ENCODE measurements at places on chromosomes 6 and 20.

DNA sequence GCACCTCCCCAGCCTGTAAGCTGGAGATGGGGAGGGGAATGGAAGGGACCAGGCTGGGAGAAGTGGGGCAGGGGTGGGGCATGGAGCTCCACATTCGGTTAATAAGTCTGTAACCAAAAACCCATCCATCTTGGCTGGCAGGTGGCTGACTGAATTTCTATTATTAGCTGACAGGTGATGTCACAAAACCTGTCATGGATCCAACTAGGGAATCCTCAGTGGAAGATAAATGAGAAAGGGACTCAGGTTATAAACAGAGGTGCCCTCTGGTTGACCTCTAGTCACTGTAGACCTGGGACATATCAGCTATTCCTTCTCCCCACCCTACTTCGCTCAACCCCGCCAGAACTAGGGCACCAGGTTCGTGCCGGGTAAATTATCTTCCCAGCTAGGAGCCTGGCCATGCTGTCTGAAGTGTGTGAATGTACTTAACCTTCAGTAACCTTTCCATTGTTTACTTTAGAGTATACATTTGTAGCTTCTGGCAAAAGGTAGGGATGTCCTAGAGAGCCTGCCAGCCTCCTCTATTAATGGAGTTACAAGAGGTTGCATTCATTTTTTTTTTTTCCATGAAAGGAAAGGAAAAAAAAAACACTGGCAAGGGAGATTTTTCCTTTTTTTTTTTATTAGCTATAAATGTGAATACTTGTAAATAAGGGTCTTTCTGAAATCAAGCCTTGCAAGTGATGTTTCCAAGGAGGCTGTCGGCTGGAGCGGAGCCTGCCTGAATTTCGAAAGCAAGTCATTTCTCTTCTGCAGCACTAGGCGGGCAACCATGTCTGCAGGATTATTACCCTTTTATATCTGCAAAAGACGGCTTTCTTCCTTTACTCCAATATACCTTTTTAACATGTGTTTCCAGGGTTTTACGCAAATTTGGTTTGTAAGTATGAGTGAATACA lies 135.9 kb downstream of the TMEM242 start:
- DNase-seq = peak; percentile 98

DNA sequence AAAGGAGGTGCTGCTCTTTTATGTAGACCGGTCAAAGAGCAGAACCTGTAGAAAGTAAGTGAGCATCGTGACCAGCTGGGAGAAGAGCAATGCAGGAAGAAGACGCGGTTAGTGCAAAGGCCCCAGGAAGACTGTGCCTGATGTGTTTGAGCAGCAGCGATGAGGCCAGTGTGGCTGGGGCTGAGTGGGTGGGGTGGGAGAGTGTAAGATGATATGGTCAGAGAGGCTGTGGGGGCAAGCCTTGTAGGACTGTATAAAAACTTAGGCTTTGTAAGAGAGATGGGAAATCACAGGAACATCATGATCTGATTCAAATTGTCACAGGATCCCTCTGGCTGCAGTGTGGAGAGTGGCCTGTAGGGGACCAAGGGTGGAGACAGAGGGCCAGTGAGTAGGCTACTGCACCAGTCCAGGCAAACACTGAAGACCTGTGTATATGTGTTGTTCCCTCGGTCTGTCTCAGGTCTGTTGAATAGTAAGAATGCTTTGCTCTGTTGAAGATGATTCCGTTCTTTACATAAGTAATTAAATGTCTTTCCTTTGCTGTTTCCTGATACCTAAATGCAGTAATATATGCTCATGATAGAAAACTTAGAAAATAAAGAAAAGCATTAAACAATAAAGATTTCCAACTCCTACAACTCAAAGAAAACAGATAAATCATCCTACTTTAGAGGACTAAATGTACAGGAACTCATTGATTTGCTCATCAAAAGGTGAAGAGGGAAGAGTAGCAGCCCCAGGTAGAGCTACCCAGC lies 23.6 kb upstream of the WFDC2 start:
- peak; percentile 61 for DNase-seq

- DNase-seq = no peak
Observed at GRCh38 chr6:128487746-128488145, 32.7 kb downstream of the PTPRK start.

GRCh38 chr6:101830501-101831031 lies 437.1 kb downstream of the GRIK2 start:
- no peak for DNase-seq

- peak; percentile 85 for DNase-seq
Observed at GRCh38 chr6:149934249-149935156, 7.3 kb upstream of the ULBP2 start.

- peak; percentile 43 for DNase-seq
Observed at GRCh38 chr6:169930799-169931198, 179.4 kb downstream of the ERMARD start.

- no peak for DNase-seq
Observed at GRCh38 chr20:51306081-51306480, 236.4 kb downstream of the NFATC2 start.

GRCh38 chr6:108622641-108623298 lies 62.1 kb downstream of the FOXO3 start:
- DNase-seq = no peak

GRCh38 chr20:14902432-14903089 lies 565.1 kb upstream of the FLRT3 start:
- no peak for DNase-seq

DNA sequence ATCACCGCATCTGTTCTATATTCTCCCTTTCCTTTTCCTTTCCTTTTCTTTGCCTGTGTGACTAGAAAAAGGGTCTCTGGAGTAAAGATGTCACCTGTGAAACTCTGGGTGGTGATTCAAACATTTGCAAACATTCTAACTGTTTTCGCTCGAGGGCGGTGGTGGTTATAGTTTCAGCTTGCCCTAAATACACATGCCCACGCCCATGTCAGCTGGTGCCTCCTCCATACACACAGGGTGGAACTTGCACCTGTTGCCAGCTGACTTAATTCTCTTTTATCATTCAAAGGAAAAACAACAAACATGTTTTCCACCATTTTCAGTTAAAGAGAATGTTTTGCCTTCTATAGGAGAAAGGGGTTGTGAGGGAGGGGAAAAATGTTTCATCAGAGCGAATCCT lies 381.9 kb upstream of the ARID1B start:
- peak; percentile 91 for DNase-seq

GRCh38 chr6:138349891-138350290 lies 27.8 kb upstream of the SMIM28 start:
- no peak for DNase-seq

DNA sequence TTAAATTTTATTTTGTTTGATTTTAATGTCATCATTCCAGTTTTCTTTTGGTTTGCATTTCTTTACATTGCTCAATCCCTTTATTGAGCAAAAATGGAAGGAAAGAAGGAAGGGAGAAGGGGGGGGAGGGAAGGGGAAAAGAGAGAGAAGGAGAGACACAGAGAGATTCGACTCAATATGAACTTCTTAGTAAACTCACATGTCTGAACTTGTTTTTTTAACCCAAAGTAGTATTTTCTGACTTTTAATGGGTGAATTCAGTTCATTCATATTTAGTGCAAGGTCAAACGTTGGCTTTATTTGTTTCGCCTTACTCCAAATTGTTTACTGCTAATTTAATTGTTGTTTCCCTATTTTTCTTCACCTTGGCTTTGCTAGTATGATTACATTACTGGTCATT lies 278.6 kb downstream of the COL12A1 start:
- DNase-seq = no peak

DNA sequence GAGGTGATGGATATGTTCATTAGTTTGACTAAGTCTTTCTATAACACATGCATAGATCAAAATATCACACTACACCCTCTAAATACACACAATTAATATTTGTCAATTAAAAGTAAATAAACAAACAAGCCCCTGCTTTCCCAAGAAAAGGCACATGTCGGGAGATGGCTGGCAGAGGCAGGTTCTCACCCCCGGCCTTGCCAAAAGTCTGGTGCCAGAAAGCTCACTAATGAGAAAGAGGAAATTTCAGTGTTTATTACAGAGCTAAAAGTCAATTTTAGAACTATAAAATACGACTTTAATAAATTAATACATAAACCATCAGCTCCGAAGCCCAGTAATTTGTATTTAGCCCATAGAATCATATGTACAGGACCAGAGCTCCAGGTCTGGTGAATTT lies 404.7 kb downstream of the PTPRT start:
- DNase-seq = no peak

- DNase-seq = peak; percentile 69
Observed at GRCh38 chr6:112833581-112834131, 486.5 kb downstream of the RFPL4B start.

GRCh38 chr20:44703956-44704488 lies 11.1 kb upstream of the CCN5 start:
- DNase-seq = no peak

- no peak for DNase-seq
Observed at GRCh38 chr6:122749451-122750050, 30.0 kb upstream of the FABP7 start.

DNA sequence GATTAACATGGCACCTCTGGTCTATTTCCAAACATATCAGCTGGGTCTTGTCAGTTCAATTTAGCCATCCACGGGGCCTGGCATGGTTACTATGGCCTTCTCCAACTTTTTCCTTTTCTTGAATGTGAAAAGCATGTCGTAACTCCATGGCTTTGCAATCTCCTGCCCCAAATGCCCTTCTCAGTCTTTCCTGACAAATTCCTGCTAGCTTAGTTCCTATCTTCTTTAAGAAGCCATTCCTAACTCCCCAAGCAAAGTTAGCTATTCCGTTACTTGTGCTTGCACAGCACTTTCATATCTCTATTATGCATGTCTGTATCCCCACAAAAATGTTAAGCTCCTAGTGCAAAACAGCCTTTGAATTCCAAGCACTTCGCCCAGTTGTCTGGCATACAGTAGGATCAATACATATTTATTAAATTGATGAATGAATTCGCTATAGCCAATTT lies 105.6 kb downstream of the AIG1 start:
- DNase-seq = no peak

DNA sequence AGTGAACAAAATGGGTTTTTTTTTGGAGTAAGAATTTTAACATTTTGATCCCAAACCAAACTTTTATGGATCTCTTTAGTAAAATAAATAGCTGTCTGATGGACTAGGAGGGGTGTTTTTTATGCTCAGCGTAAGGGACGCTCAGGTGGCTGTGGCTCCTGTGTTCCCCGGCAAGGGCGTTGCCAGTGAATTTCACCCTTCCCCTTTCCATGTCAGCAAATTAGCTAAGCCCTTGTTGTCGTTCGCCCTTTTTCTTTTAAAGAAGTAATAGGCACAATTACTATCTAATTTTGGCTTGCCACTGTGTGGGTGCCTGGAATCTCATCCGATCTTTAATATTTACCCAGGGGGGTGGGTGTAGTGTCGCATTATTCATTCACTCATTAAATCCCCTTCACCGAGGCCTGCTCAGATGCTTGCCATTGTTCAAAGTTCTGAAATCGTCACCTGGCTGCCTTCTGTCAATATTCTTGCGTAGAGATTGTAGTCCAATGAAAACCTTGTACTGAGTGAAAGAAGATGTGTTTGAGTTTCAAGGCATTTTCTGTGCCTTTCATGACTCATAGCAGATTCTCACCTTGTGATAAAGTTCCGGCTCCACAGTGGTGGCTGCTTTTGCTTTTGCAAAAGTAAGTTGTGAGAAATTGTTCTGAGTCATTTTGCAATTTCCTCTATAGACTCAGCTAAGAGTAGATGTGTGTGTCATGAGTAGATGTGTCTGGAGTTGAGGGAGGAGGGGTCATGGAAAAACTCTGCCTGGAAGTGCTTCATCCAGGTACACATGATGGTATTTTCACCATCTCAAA lies 40.0 kb upstream of the CLDN20 start:
- DNase-seq = peak; percentile 78

DNA sequence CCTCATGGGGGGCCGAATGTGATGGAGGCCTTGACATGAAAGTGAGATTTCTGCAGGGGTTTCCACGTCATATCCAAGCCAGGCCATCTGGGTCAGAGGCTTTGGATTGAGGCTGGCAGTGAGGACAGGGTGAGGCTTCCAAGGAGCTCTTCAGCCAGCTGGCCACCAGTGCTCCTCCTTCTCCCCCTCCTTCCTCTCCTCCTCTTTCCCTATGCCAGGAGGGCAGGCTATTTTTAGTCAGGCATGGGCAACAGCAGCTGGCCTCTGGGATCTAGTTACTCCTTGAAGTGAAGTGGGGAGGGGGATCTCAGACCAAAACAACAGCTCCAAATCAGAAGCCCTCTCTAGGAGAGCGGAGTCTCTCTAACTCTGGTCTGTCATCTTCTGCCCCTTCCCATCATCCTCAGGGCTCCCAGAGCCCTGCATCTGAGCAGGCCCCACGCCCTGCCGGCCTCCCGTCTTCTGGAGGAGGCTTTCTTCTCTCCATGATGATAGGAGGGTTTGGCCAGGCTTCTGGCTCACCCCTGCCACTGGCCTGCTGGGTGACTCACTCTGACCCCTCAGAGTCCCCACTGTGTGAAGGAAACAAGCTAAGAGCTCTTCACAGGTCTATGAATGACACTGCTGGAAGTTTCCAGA lies 612 bp downstream of the TNNC2 start:
- DNase-seq = no peak

GRCh38 chr20:4546786-4547185 lies 174.9 kb upstream of the PRND start:
- no peak for DNase-seq

DNA sequence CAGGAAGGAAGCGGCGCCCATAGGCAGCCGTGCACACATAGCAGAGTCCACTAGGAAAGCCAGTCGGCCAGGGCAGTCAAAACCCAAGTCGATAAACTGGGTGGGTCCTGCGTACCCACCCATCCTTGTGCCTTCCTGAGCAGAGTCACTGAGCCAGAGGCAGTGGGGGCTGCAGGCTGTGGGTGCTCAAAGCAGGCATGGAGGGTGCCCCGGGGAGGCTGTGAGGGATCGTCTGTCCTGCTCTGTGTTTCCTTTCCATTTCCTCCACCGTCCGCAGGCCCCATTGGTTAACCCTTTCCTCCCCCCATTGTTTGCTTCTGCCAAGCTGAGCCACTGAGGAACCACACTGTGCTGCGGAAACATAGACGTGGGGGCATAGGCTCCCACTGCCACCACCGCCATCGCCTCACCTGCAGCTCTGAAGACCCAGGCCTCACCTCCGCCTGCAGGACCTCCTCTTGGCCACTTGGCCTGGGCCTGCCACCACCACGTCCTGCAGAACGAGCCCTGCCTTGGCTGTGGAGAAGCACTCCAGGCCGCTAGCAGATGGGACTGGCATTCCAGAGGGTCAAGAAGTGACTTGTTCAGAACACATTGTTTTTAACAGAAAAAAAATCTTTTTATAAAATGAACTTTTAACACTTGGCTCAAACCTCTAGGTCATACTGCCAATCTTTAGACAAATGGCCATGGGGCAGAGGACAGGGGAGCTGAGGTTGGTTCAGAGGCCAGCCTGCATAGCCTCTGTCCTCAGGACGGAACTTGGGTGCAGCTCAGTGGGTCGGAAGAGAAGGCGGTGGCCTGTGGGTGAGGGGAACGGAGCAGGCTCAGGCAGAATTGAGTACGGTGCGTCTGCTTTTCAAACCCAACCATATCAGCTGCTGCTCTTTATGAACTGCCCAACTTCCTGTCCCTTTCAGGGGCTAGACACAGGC lies 52.6 kb downstream of the TCP11 start:
- DNase-seq = no peak

GRCh38 chr6:43669922-43670622 lies 17.5 kb downstream of the MRPS18A start:
- DNase-seq = no peak

DNA sequence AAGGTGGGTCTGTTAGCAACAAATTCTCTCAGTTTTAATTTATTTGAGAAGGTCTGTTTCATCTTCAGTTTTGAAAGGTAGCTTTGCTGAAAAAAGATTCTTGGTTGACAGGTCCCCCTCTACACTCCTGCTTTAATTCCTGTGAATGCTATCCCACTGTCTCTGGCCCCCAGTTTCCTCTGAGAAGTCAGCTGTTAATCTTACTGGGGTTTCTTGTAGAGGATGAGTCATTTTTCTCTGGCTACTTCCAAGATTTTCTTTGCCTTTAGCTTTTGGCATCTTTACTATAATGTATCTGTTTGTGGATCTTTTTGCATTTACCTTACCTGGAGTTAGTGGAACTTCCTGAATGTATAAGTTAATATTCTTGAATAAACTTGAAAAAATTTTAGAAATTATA lies 122.7 kb downstream of the MMS22L start:
- DNase-seq = no peak
